Sigmoid colon (tissue), 7 donors: ENCODE measurements at places on chromosomes 12 and 14.

DNA sequence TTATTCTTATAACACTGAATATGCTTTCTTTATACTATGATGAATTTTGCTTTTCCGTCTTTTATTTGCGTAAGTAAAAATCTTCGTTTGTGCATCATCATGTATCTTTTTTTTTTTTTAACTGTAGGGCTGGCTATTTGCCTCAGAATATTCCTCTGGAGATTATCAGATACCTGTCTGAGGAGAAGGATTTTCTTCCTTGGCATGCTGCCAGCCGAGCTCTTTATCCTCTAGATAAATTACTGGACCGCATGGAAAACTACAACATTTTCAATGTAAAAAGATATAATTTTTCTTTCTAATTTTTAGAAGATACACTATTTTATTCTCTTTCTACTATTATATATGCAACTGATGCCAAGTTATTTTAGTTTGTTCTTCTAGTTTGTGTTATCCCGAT lies 346.6 kb downstream of the TRHDE start:
- DNase-seq, result no peak

- no peak for DNase-seq
These were observed 126.6 kb downstream of the BCAT1 start for GRCh38 chr12:24822121-24822899.

DNA sequence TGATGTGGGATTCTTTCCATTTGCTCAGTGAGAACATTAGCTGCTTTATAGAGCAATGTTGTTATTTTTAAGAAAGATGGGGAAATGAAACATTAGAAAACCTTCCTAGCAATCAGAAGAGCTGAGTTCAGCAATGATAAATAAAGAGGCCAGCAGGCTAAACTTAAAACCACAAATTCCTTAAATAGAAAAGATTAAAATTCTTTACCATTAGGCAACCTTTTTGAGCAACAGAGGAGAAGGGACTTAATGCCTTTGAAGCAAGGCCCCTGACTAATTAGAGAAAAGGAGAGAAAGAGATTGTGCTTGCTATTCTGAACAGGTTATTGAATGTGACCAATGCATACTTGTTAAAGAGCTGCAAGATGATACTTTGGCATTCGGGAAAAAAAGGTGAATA lies 160.8 kb upstream of the LMO3 start:
- DNase-seq, result no peak

GRCh38 chr14:101333335-101334280 lies 227.7 kb upstream of the DIO3 start:
- DNase-seq, result no peak
